AG08396 (cell line): ENCODE measurements at places on chromosomes 4 and X.

DNA sequence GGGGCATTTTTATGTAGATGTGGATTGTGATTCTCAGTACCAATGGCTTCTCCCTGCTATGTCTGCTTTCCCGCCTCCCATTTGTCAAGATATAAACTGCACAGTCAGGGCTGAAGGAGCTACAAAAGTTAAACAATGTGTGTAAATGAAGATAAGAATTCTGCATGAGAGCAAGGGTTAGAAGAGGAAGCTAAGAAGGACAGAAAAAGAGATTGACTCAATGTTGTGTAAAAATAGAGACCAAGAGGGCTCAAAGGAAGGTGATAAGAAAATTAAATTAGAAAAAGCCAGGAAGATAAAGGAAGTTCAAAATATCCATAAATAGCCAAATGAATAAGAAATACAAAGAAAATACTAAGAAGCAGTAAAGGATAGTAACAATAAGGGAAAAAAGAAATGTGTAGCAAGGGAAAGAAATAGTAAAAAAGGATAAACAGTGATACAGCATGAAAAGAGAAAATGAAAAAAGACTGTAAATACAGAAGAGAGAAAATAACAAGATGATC lies 82.5 kb downstream of the AMELX start:
- no peak for DNase-seq

DNA sequence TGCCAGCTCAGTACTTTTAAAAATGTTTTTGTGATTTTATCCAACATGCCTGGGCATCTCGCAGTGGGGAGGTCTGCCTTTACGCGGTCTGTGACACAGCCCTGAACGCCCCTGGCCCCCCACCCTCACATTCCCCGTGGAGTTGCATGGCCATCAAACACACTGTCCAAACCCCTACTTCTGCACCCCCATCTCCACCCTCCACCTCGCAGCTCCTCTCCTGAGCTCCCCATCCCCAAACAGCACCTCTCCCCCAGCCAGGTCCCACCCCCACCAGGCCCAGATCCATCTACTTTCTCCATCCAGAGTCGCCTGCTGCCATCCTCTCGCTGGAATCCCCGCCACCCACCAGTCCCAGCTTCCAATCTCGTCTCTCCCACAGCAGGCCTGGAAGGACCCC lies 9.5 kb downstream of the ZFYVE28 start:
- no peak for DNase-seq

- no peak for DNase-seq
These were observed 7.6 kb downstream of the UBE2D3 start for GRCh38 chr4:102819588-102820365.

GRCh38 chrX:1591863-1592469 lies 562 bp downstream of the AKAP17A start:
- DNase-seq = no peak

DNA sequence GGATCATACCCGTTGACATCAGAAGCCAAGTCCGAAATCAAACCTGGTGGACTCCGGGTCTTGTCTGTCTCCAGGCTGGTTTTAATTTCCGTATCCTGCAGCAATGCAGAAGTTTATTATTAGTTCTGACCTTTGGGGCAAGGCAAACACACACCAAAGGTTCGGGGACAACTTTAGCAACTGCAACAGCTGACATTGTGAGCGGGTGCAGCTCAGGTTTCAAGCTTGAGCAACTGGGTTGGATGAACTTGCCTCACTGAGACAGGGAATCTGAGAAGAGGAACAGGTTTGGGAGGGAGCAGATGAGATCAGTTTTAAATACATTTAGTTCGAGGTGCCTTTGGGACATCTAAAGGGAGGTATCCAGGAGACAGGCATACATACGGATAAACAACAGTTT lies 110.7 kb downstream of the GNL3L start:
- no peak for DNase-seq

DNA sequence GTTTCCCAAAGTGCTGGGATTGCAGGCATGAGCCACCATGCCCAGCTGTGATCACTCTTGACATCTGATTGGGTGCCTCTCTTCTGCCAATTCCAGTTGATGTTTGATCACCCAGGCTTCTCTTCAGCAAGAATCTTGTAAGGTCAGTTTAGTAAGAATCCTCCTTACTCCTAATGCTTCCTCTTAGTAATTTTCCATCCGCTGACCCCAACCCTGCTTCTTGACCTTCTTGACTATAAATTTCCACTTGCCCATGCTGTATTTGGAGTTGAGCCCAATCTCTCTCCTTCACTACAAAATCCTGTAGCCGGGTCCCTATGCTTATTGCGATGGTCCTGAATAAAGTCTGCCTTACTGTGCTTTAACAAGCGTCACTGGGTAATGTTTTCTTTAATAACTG lies 75.4 kb downstream of the DDIT4L start:
- DNase-seq = no peak

DNA sequence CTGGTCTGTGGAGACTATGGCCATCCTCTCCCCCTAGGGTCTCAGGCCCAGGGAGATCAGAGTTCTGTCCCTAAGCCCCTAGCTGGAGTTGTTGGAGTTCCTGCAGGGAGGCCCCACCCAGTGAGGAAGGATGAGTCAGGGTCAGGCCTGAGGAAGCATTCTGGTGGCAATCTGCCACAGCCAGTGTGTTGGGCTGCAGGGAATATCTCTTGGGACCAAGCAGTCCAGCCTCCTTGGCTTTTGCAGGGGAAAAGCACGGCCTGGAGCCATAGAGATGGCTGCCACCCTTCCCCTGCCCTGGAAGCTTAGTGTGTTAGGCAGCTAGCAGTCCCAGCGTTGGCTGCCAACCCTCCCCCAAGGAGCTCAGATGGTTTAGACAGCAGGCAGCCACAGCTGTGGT lies 202.4 kb downstream of the RTL9 start:
- DNase-seq = no peak

DNA sequence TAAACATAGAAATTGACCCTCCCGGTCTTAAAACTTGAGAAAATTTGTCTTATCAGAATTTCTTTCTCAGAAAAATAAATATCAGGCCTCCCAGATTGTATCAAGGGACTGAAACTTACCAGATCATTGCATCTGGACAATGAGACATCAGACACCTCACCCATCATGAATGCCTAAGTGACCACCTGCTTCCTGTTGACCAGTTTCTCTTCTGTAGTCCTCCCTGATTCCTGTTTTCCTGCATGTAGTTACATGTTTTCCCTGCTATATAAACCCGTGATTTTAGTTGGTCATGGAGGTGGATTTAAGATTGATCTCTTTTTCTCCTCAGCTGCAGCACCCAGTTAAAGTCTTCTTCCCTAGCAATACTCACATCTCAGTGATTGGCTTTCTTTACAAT lies 548.1 kb downstream of the PPP4R3C start:
- DNase-seq = no peak

- DNase-seq = no peak
These were observed 171.4 kb downstream of the PPP1R2C start for GRCh38 chrX:42606591-42606990.

GRCh38 chr4:129231945-129232588 lies 136.1 kb downstream of the C4orf33 start:
- no peak for DNase-seq

GRCh38 chr4:101252721-101253120 lies 94.6 kb downstream of the PPP3CA start:
- DNase-seq = peak; percentile 8

- no peak for DNase-seq
These were observed 876 bp downstream of the KLHL2 start for GRCh38 chr4:165208221-165208652.

- DNase-seq = no peak
These were observed 710.7 kb downstream of the STPG2 start for GRCh38 chr4:97432551-97432950.

GRCh38 chr4:69984030-69984443 lies 11.7 kb upstream of the STATH start:
- no peak for DNase-seq

- DNase-seq = peak; percentile 89
These were observed 21.4 kb upstream of the AFAP1 start for GRCh38 chr4:7960790-7961655.

GRCh38 chr4:151105454-151106032 lies 6.1 kb downstream of the RPS3A start:
- DNase-seq = no peak

DNA sequence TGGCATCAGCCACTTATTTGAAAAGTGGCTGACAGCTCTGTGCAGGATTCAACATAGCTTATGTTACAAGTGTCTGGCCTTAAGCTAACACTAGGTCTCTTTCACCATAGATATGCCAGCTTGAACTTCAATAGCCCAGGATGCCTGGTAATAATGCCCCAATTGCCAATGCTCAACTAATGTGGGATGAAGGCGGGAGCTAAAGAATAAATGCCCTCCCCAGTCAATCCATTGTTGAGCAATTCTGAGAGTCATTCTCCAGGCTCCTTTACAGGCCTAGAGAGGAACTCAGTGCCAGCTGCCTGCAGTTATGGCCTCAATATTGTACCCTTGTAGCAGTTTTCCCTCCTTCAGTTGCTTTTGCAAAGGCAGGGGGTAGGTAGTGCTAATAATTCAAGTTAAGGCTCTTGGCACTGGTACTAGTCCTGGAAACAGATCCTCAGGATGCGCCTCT lies 460.2 kb downstream of the GABRG1 start:
- no peak for DNase-seq

GRCh38 chrX:53435997-53436396 lies 1.8 kb upstream of the HSD17B10 start:
- peak; percentile 78 for DNase-seq

DNA sequence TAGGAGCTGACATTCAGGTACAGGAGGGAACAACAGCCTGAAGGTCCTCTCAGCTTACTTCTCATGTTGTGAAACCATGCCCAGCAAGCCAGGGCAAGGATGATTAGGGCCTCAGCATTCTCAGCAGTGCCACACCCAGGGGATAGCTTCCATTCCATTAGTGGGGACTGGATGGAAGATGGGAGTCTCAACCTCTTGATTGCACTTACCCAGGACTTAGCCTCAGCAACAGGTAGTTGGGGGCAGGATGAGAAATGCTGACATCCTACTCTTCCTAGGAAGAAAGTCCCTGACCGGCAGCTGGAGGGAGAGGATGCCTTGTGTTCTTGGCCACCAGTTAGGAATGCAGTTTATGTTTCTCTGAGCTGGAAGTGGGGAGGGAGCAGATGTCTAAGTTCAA lies 8.8 kb upstream of the BEX3 start:
- peak; percentile 22 for DNase-seq
